Islet precursor cell (in vitro differentiated cells): ENCODE measurements at places on chromosomes 1 and 21.

- no peak for DNase-seq
These were observed 339.7 kb downstream of the USP25 start for GRCh38 chr21:16069178-16070112.

- DNase-seq: peak; percentile 16
These were observed 407.3 kb downstream of the SIPA1L2 start for GRCh38 chr1:232222614-232223013.

- no peak for DNase-seq
These were observed 45.4 kb downstream of the CD247 start for GRCh38 chr1:167472752-167473521.

GRCh38 chr21:42436914-42437313 is 33.2 kb downstream of the UBASH3A start:
- DNase-seq: no peak

DNA sequence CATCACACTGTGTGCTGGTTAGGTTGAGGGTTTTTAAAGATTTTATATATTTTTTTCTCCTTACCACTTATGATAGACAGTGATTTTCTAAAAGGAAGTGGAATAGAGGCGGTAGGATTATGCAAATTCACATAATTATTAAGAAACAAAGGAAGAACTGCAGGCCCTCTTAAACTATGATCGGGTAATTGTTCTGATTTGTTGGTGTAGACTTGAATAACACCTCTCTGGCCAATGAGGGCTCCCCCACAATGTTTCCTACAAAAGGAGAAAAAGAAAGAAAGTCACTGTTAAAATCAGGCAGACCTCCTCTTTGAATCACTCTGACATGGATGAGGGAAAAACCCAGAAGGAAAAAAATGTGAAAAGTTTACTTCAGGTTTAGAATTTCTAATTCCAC is 241.6 kb downstream of the RPS6KC1 start:
- no peak for DNase-seq

DNA sequence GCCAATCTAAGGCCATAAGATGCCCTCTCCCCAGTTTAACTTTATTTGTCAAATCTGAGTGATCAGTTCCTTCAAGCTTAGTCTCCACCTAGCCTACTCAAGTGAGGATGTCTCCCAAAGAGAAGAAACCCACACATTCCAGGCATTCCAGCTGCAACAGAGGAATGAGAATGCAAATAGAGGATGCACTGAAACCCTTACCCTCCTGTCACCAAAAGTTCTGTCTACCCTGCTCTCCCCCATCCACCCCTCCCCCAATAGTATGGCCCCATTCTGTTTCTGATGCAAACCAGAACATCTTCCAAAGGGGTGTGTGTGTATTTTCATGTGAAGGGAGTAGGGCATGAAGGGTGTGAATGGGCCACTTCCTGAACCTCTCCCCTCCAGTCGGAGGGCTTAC is 3.0 kb downstream of the DUSP23 start:
- peak; percentile 57 for DNase-seq
